SHP77 treated with DMSO at 0.1 percent for 48 hours (cell line): ENCODE measurements at places on chromosomes 5 and 9.

DNA sequence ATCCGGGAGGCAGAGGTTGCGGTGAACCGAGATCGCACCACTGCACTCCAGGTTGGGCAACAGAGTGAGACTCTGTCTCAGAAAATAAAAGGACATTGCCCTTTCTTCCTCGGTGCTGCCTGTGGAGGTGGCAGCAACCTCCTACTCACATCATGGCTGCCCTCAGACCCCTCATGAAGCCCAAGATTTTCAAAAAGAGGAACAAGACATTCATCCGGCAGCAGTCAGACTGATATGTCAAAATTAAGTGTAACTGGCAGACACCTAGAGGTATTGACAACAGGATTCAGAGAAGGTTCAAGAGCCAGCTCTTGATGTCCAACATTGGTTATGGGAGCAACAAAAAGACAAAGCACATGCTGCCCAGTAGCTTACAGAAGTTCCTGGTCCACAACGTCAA, 12.6 kb upstream of the PAX5 start:
- DNase-seq: no peak

DNA sequence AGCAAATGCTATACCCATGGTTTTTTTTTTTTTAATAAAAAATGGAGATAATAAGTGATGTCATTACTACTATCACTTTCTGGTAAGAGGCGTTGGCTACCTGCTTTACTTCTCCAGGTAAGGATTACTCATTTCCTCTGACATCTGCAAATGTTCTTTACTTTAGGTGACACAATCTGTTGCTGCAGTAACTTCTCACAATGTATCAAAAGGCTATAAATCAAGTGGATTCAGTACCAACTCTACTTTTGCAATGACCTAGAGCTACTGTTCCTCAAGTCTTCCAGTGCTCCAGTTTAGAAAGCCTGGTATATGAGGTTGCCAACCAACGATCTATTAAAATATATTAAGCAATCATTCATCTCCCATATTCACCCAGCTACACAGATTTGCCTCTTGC, 129.1 kb downstream of the PLK2 start:
- DNase-seq: no peak

DNA sequence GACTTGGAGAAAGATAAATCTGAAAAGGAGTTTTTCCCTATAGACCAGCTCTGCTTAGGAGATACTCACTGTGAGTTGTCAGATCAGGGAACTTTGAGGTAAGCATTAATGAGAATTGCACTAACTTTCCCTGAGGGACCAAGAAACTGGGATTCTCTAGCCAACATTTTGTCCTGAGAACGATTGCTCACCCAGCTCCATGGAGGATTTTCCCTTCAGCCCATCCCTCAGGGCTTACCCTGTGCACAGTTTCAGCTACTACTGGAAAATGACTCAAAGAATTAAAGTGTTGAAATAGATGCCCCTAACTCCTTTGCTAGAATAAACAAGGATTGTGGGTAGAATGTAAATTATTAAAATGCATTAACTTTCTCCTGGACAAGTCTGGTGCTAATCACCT, 237.2 kb upstream of the IL12B start:
- DNase-seq: no peak

- no peak for DNase-seq
These were observed 137.3 kb downstream of the LHFPL2 start for GRCh38 chr5:78511121-78511906.

DNA sequence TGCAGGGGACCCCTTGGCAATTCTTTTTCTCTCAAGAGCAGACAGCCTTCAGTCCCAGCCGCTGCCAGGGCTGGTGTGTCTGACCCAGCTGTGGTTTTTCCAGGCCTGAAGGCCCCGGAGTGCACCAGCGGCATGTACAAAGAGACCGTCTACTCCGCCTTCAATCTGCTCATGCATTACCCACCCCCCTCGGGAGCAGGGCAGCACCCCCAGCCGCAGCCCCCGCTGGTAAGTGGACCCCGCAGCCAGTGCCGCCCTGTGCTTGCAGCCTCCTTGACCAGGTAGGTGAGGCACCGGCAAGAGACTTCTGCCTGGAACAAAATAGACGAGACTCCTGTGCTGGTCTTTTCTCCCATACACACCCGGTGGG, 1.3 kb downstream of the TCF7 start:
- no peak for DNase-seq

GRCh38 chr9:121874524-121874923, 218.6 kb downstream of the TTLL11 start:
- no peak for DNase-seq

GRCh38 chr9:118674942-118675341, 694.3 kb downstream of the BRINP1 start:
- no peak for DNase-seq

DNA sequence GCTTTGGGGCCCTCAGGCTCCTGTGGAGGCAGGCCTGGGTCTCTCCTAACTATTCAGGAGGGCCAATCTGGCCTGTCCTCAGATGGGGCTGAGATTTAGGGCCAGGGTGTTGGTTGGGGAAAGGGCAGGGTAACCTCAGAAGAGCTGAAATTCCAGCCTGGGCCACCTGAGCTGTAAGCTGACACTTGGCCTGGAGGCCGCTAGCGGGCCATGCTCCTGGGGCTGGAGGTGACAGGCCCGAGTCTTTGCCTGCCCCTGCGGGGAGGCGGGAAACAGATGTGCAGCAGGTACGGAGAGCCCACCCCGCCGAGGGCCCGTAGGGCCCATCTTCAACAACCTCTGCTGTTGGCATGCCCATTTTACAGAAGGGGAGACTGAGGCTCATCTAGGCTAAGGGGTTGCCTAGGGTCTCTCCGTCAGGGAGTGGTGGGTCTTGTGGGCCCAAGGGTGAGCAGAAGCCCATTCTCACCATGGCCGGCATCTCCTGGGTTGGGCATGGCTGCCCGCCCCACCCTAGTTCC, 69.5 kb downstream of the RXRA start:
- no peak for DNase-seq

DNA sequence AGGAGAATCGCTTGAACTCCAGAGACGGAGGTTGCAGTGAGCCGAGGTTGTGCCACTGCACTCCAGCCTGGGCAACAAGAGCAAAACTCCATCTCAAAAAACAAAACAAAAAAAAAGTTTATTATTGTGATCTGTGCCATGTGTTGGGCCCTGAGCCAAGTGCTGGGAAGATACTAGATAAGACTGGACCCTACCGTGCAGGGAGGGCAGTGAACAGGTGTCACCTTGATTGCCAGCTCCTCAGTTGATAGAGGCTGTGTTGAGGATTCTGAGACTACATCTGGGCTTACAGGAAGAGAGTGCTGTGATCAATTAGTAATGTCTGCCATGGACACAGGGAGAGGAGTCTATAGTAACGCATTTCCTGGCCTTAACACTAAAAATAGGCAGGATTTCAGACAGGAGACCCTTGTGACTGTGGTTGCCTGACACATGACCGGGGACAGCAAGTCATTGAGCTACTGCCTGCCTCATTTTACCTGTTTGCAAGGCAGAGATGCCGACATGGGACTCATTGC, 201.5 kb downstream of the C9orf50 start:
- no peak for DNase-seq

- no peak for DNase-seq
These were observed 318.4 kb downstream of the ARL15 start for GRCh38 chr5:53991942-53992341.

- no peak for DNase-seq
These were observed 83.4 kb downstream of the SH3PXD2B start for GRCh38 chr5:172370648-172371545.

GRCh38 chr9:136629879-136630661, 32.6 kb upstream of the EGFL7 start:
- DNase-seq: no peak

GRCh38 chr9:84123648-84124406, 143.2 kb downstream of the RMI1 start:
- no peak for DNase-seq

DNA sequence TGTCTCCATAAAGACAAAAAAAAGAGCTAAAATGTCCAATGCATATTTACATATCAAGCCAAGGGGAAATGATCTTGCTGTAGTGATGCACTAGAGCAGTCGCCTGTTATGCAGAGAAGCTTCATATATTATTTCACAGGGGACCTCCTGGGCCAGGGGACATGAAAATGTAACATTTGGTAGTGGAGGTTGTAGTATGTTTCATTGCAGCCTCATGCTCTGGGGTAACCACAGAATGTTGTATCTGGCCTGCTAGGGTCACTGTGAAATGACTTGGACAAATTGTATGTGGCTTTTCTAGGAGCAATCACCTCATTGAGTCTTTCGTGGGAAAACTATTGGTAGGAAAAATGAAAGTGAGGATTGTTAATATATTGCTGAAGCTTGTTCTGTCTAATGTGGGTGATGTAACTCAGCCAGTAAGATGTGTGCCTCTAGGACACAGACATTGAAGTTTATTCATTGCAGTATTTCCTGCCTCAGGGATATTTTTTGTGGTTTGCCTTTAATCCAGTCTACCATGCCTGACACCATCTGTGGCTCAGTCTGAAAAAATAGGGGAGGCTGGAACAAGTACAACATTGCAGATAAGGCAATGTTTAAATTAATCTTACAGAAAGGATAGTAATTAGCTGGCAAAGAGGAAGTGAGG, 430.8 kb upstream of the TNC start:
- no peak for DNase-seq

- DNase-seq: no peak
These were observed 1.7 kb downstream of the JAK2 start for GRCh38 chr9:4986783-4987182.

DNA sequence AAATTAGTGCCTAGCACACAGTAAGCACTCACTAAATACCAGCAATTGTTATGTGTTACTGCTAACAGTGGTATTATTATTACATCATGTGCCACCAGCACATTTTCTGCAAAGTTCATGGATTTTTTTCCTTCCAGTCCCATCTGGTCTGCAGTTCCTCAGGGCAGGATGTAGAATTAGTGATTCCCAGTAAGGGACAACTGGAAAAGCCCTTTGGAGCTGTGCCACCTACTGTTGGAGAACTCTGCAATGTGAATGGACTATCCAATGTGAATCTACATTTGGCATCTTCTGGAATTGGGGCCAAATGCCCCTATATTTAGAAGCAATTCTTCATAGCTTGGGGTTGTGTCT, 154.0 kb downstream of the CDH6 start:
- DNase-seq: no peak

DNA sequence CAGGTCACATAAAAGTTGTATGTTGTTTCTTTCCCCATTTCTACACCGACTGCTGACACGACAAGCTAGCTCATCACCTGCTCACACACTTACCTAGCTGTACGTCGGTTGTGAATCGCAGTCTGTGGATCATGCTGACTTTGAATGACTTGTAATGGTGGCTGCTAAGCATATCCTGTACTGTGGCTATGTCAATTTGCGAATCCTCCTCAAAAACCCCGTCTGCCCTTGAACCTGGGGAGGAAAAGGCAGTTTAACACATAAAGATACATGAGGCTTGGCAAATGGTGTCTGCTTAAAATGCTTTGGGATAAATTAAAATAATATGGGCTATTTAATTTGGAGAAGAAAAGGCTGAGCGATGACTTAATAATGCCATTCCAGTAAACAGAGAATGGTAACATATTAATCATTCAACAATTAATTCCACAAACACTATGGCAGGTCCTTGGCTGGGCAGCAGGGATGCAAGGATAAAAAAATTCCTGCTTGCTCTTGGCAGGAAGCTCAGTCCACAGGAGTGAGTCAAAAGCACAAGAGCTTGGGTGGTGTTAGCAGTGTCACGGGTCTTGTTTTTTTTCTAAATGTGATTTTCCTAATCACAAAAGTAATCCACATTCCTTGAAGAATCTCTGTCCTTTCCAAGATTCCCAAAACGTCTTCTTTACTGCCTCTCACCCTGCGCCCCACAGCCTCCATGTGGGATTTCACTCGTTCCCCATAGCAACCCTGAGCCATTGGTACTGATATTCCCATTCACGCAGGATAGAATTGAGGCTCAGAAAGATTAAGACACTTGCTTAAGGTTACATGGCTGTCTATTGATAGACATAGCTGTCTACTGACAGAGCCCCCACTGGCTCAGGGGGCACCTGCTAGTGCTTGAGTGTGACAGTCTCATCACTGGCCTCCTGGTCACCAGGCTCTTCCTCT, 222.4 kb downstream of the MAPKAP1 start:
- DNase-seq: no peak

- peak; percentile 20 for DNase-seq
These were observed 186.8 kb upstream of the KLF9 start for GRCh38 chr9:70601000-70601951.

DNA sequence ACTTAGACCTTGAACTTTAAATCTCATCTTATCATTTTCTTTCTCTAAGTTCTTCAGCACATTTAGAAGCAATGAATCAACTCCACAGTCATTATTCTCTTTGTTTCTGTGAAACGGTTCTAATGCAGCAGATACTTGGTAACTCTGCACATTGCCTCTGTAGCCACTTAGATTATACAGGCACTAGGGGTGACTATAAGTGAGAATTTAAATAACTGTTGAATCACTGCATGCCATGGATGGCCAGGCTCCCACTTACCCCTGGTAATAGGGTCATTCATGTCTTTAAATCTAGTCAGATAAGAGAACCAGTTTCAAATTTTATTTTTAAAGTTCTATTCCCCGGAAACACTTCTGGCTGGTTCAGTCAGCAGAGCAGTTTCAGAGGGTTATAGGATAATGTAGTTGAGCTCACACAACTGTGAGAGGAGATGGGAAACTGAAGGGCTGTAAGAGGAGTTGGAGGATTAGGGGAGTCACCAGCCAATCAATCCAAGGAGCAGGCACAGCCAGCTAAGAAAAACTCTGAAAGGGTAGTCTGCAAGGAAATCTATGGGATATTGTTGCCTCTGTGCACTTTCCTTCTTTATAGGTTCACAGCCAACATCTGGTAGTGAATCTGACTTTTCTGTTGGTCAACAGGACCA, 4.2 kb upstream of the MINAR2 start:
- no peak for DNase-seq

GRCh38 chr5:150517272-150518152, 9.6 kb downstream of the NDST1 start:
- DNase-seq: peak; percentile 12

- no peak for DNase-seq
These were observed 56.7 kb upstream of the SLC44A1 start for GRCh38 chr9:105187781-105188180.

DNA sequence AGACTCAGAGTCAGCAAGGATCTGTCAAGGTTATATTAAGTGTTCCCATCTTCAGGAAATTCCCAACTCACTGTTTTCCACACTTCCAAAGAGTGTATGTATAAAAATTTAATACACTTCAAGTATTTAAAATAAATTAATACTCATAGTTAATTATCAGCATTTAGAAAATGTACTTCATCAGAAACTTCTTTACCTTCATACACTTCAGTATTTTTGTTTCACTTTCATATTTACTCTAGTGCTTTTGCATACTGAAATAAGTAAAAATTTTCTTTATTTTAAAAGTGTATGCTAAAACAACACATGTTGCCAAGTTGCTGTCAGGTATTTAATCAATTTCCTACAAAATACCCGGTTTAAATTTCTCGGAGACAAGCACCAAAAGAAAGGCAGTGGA, 16.5 kb downstream of the RICTOR start:
- DNase-seq: no peak

DNA sequence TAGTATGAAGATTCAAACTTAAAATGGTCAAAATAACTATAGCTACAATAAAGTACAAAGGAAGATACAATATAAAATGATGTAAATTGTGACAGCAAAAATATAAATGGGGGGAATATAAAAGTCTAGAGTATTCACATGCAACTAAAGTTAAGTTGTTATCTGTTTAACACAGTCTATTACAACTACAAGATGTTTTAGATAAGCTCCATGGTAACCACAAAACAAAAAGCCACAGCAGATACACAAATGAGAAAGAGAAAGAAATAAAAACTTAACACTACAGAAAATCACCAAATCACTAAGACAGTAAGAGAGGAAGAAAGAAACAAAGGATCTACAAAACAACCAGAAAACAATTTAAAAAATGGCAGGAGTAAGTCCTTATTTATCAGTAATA, 17.0 kb upstream of the SH3TC2 start:
- DNase-seq: no peak
